ENCODE measurements at places on chromosomes 13 and 19.

DNA sequence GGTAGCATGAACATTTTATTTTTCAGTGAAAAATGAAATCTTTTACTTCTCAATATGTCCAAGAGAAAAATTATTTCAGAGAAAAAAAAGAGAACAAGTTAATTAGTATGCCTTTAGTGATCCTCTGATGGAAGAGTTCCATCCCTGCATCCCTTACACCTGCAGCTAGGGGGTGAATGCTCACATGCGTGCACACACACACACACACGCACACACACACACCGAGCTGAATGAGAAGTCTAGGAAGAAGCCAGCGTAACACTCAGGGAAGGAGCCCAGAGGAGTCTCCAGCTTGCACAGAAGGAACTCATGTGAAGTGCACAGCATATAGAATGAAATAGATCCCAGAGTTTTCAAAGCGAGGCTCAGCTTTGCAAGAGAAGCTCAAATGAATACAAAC, 510.5 kb downstream of the IRS2 start:
- DNase-seq = no peak

GRCh38 chr19:55795021-55795420, 26.1 kb downstream of the RFPL4AL1 start:
- no peak for DNase-seq

- DNase-seq = no peak
Observed at GRCh38 chr13:111905609-111905945, 161.4 kb upstream of the SOX1 start.

- DNase-seq = no peak
Observed at GRCh38 chr19:35714601-35715354, 3.0 kb upstream of the KMT2B start.

DNA sequence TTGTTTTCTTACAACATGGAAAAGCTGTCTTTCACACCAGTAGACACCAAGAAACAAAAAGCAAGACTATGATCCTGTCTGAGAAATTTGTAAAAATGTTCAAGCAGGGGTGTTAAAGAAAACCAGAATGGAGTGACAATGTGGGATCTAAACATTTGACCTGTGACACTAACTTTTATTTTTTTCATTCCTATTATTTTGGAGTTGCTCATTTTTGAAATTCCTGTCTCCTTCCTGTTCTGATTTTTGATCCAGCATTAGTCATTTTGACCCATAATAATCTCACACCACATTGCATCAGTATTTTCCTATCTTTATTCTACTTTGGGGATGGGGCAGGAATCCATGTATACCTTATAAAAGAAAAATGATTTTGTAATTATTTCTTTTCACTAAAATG, 164.2 kb downstream of the DLEU7 start:
- DNase-seq = no peak

GRCh38 chr13:79297128-79297527, 108.9 kb downstream of the RBM26 start:
- no peak for DNase-seq

GRCh38 chr19:19120308-19121231, 17.7 kb downstream of the TMEM161A start:
- DNase-seq = no peak

GRCh38 chr13:40640202-40640601, 26.2 kb downstream of the FOXO1 start:
- no peak for DNase-seq

- no peak for DNase-seq
Observed at GRCh38 chr13:111791131-111791530, 275.8 kb upstream of the SOX1 start.

DNA sequence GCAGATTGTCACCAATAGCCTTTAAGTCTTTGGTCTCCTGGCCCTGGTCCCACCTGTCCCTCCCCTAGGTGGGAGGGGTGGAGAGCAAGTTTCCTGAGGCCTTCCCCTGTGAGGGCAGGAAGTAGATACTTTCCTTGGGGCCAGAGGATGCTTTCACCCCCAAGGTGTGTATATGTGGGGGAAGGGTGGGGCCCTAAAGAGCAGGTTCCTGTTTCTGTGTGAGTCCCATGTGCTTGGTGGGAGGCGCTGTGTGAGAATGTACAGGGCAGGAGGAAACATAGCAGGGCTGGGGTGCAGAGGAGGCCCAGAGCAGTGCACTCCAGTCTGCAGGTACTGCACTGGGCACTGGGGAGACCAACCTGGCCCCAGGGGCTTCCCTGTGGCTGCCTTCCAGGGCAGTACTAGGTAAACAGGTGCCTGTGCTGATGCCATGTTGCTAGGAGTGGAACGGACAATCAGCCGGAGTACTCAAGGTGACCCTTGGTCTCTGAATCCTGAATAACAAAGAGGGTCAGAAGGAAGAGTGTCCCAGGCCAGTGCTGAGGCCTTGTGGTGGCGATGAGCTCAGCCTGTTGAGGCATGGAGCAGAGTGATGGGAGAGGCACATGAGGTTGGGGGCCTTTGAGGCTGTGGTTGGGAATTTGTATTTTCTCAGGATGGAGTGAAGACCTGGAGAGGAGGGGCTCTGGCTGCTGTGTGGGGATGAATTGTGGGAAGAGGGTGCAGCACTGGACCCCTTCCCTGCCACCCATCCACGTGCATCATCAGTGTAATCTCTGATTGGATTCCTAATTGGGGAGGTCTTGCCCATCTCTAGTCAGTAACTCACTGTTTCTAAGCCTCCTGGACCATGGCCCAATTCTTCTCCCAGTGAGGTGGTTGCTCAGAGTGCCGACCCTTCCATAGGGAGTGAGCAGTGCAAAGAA, 5.1 kb downstream of the EGLN2 start:
- no peak for DNase-seq

DNA sequence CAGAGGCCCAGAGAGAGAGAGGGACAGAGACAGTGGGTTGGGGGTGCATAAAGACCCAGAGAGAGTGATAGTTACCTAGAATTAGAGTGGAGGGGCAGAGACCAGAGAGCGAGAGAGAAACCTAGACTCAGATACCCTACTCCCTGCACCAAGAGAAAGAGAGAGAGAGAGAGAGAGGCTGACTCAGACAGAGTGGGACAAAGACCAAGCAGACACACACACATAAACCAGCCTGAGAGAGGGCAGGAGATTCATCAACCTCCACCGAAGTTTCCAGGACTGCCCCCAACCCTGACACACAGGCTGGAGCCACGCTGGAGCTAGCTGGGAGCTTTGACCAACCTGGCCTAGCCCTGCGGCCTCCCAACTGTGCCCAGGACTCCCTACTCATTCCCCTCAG, 12.9 kb downstream of the SYT3 start:
- no peak for DNase-seq

- no peak for DNase-seq
Observed at GRCh38 chr19:2334986-2335846, 6.7 kb downstream of the SPPL2B start.

DNA sequence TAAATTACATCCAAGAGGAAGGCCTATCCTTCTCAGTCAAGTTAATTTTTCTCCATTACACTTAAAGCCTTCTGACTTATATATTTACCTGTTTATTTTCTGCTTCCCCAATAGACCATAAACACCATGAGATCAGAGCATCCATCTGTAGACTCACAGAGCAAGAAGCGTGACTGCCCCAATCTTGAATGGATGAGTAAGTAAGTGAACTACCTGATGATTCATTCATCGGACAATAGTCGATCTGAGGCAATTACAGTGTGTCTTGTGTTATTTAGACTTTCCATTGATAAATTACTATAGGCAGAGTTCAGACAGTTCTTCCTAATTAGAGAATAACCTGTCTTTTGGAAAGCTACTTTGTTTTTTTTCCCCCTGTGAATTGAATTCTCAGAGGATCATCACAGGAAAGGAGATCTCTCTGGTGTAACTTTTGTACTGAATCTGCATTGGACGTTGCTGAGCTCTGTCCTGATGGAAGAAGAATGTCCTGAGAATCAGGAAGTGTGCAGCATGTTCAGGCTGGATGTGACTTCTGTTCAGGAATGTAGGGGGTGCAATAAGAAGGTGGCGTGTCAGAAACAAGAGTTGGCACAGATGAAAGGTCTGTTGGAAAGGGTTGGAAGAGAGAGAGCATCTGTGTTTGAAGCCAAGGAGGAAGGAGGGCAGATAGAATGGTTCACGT, 367.0 kb downstream of the NALCN start:
- DNase-seq = no peak

- no peak for DNase-seq
Observed at GRCh38 chr13:21008026-21008425, 53.4 kb downstream of the LATS2 start.

GRCh38 chr13:48562296-48563066, 29.6 kb upstream of the RCBTB2 start:
- DNase-seq = peak; percentile 47

- DNase-seq = no peak
Observed at GRCh38 chr13:75312884-75313520, 169.0 kb downstream of the TBC1D4 start.

DNA sequence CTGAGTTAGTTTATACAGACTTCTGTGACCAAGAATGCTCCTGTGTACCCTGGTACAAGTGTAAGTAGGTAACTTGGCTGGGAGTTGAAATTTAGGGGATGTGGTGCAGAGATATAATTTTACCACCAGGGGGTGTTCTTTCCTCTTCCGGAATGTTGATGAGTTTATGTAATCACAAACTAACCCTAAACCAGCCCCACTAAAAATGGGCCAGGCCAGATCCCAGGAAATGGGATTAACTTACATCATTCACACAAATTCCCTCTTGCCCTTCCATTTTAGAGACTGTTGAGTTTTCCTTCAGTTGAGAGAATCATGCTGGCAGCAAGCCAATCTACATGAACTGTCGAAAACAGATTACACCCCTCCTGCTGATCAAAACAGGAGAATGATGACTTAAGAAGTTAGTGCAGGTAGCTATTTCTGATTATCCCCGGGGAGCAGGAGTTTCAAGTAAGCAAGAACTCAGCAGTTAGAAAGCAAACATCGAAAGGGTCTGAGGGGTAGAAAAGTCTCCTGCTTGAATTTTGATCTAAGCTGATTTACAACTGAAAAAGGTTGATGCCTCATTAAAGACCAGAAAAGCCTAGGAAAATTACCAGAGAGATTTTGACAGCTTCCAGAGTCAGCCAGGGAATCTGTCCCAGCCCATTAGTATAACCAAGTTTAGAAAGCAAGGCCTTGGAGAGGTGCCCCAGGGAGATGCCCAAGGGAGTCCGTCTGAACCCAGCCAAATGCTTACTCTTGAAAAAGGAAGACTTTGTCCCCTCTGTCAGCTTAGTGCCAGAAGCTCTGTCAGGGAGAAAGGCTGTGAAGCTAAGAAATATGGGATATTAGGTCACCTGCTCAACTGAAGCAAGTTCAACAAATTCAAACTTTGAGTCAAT, 32.3 kb upstream of the MED4 start:
- DNase-seq = peak; percentile 85

DNA sequence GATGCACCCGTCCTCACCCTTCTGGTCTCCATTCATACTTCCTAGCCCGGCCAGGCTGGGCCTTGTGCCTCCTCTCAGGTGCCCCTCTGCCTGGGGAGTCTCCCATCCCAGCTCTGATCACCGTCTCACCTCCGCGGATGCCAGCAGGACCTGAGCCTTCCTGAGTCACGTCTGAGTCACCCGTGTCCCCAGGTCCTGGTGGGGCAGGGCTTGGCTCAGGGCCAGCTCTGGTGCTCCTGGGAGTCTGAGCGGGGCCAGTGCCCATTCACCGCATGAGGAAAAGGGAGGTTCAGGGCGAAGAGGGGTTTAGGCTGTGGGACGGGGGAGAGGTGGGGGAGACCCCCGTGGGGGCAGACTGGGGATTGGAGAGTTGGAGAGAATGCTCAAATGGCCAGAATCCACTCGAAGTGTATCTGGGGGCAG, 593 bp downstream of the ATP8B3 start:
- DNase-seq = peak; percentile 19

DNA sequence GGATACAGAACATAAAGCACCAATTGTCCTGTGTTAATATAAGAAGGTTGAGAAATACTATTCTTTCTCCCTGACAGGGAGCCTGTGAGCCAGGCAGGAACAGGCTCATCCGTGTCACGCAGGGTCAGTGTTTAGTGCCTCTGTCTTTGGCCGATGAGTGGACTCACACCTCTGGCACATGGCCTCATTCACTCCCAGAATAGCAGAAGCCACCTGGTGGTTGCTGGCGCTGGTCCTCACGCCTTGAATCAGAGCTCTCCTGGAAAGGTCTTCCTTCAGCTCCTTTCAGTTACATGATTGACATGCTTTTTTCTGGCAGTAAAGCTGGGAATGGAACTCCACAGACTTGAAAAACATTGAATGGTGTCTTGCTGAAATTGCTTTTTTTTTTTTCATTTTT, 28.1 kb upstream of the SIAH3 start:
- DNase-seq = no peak

DNA sequence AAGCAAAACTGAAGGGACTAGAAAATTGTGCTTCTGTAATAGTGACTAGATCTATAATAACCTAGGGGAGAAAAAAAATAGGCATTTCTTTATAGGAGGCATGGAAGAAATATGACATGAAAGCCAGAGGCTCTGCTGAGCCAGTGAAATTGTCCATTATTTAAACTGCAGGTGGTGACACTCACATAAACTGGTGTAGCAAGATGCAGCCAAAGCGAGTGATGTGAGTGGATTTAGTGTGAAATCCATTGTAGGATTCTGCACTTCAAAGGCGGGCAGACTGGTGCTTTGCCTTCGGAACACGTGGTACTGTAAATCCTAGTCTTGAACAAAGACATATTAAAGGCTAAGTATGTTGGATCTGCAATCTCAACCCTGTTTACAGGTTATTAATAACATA, 361.9 kb downstream of the TBC1D4 start:
- DNase-seq = no peak

DNA sequence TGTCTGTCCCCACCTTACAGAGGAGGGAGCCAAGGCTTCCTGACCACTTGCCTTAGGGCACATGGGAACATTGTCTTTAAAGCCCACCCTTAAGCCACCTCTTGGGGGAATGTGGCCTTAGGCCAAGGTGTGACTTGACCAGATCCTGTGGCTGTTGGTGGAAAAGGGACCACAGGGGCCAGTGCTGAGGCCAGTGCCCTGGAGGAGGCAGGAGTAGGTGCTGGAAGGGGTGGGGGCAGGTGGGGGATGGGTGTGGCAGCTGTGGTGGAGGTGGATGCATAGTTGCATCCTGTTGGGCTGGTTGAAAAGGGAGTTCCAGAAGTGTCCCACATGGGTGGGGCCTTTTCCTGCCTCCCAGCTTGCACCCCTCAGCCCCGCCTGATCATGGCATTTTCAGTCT, 44.8 kb downstream of the DNM2 start:
- DNase-seq = no peak

- no peak for DNase-seq
Observed at GRCh38 chr19:18506101-18506930, 15.6 kb downstream of the ELL start.
